ENCODE measurements at places on chromosomes 1 and 21. TPM values are rescaled to one million over a fixed set of nuclear protein-coding genes. Genes with fewer than 3 reads are reported as not detected.

CD34 gene
- 3.1 TPM for total RNA-seq

TTLL10 gene
- total RNA-seq = 0.64 TPM

ATP6V1G3 gene
- total RNA-seq = not detected

SLC35A3 gene
- total RNA-seq = 206 TPM

IFI44L gene
- 0.74 TPM for total RNA-seq

TFF3 gene
- 4,154 TPM for total RNA-seq

C1QB gene
- total RNA-seq = 72.5 TPM

- peak; percentile 84 for DNase-seq
- peak within 1 kb of the TSS; percentile 74 for H3K27ac ChIP-seq
- peaks cover 9% of the 10 kb centered on the region for H3K4me1 ChIP-seq
- peak within 1 kb of the TSS; percentile 42 for H3K4me3 ChIP-seq
- no peaks in the 10 kb centered on the region for H3K36me3 ChIP-seq
Measured at GRCh38 chr1:153626904-153627714, at the start of gene S100A13. Gene S100A13, minus strand, starts transcription at chr1:153627505. Its CDS starts 1,033 bp downstream, at chr1:153626472.

- H3K4me1 ChIP-seq = no peaks in the 10 kb centered on the region
- no peak overlapping the region for H3K27ac ChIP-seq
- no peaks in the 10 kb centered on the region for H3K27me3 ChIP-seq
- H3K4me3 ChIP-seq = no peak overlapping the region
- peaks cover 5% of the 10 kb centered on the region for H3K36me3 ChIP-seq
Measured at GRCh38 chr21:42865776-42866160, 13.6 kb downstream of the WDR4 start.

GRCh38 chr1:184483101-184483683 is 96.4 kb downstream of the C1orf21 start:
- H3K36me3 ChIP-seq = no peaks in the 10 kb centered on the region
- peaks cover 13% of the 10 kb centered on the region for H3K4me1 ChIP-seq
- peak overlapping the region; percentile 51 for H3K27ac ChIP-seq
- DNase-seq = no peak
- no peak overlapping the region for H3K4me3 ChIP-seq

DNA sequence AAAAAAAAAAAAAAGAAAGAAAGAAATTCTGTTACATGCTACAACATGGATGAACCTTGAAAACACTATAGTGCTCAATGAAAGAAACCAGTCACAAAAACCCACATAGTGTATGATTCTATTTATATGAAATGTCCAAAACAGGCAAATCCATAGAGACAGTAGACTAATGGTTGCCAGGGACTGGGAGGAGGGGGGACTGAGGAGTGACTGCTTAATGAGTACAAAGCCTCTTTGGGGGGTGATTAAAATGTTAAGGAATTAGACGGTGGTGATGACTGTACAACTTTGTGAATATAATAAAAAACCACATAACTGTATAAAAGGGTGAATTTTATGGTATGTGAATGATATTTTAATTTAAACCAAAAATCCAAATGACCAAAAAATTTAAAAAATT is 116.0 kb upstream of the GUCA2B start:
- H3K27ac ChIP-seq = no peak overlapping the region
- no peak overlapping the region for H3K4me3 ChIP-seq
- H3K36me3 ChIP-seq = no peaks in the 10 kb centered on the region
- no peaks in the 10 kb centered on the region for H3K27me3 ChIP-seq
- DNase-seq = no peak

- H3K27ac ChIP-seq = no peak overlapping the region
- H3K36me3 ChIP-seq = no peaks in the 10 kb centered on the region
- H3K4me1 ChIP-seq = no peaks in the 10 kb centered on the region
- no peak for DNase-seq
Measured at GRCh38 chr1:186772228-186772627, 56.5 kb upstream of the PLA2G4A start.

GRCh38 chr1:180560200-180560867 is 1.6 kb downstream of the OVAAL start:
- DNase-seq = peak; percentile 74
- H3K27me3 ChIP-seq = no peaks in the 10 kb centered on the region
- no peak overlapping the region for H3K27ac ChIP-seq

GRCh38 chr1:109807822-109808680 is 44.3 kb upstream of the EPS8L3 start:
- H3K27me3 ChIP-seq = no peaks in the 10 kb centered on the region
- H3K4me1 ChIP-seq = no peaks in the 10 kb centered on the region
- no peak for DNase-seq
- H3K27ac ChIP-seq = no peak overlapping the region

DNA sequence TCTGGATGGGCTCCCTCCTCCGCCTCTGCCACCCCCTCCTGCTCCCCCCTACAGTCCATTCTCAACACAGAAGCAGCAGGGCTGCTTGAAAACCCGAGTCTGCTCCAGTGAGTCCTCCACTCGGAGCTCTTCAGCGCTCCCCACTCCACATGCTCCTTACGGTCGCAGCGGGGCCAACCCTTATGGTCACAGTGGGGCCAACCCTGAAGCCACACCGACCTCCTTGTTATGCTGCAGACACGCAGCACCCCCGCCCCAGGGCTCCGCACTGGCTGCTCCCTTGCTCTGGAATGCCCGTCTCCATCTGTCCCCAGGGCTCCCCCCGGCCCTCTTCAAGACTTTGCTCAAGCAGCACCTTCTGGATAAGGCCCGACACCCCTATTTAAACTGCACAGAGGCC is 22.6 kb downstream of the GPR157 start:
- no peaks in the 10 kb centered on the region for H3K4me1 ChIP-seq
- H3K27me3 ChIP-seq = no peaks in the 10 kb centered on the region
- H3K27ac ChIP-seq = no peak overlapping the region
- no peak overlapping the region for H3K4me3 ChIP-seq

DNA sequence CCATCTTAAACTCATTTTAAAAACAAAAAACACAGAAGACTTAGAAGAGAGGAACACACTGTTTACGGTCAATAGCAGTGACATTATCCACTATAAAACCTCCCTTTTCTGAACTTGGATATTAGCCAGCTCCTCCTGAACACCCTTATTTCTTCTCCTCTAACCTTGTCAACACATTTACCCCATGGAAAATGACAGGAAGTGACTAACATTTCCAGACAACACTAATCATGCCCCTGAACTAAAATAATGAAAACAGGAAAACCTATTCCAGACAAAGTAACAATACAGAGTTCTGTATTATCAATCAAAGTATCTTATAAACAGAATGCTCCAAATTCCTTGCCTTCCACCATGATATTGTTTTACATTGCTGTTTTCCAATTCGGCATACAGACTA is 45.3 kb downstream of the PALMD start:
- no peak for DNase-seq
- no peaks in the 10 kb centered on the region for H3K4me1 ChIP-seq
- H3K36me3 ChIP-seq = no peaks in the 10 kb centered on the region
- no peak overlapping the region for H3K4me3 ChIP-seq
- H3K27me3 ChIP-seq = no peaks in the 10 kb centered on the region

DNA sequence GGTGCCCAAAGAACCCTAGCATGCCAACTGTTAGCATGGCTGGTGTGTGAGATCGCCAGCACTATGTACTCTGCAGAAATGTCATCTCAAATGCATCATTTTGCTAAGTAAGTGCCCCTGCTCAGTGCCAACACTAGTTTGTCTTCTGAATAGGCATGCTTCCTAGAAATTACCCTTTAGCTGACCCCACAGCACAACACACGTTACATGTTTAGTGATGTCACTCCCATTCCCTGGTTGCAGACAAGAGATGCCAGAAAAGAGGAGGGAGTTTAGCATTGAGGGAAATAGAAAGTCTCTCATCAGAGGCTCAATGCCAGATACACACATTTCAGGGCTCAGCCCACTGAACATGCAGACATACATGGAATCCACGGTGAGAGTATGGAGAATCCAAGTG is 9.3 kb upstream of the ST6GALNAC3 start:
- H3K4me1 ChIP-seq = no peaks in the 10 kb centered on the region
- H3K36me3 ChIP-seq = no peaks in the 10 kb centered on the region
- H3K4me3 ChIP-seq = no peak overlapping the region
- H3K27ac ChIP-seq = no peak overlapping the region
- H3K27me3 ChIP-seq = no peaks in the 10 kb centered on the region
- DNase-seq = no peak

- no peak overlapping the region for H3K27ac ChIP-seq
- H3K36me3 ChIP-seq = no peaks in the 10 kb centered on the region
- no peaks in the 10 kb centered on the region for H3K4me1 ChIP-seq
- H3K4me3 ChIP-seq = no peak overlapping the region
- DNase-seq = no peak
- H3K27me3 ChIP-seq = no peaks in the 10 kb centered on the region
Measured at GRCh38 chr1:201327687-201328240, 44.5 kb downstream of the PKP1 start.

- DNase-seq = no peak
- H3K27me3 ChIP-seq = no peaks in the 10 kb centered on the region
- H3K4me1 ChIP-seq = no peaks in the 10 kb centered on the region
- no peaks in the 10 kb centered on the region for H3K36me3 ChIP-seq
- no peak overlapping the region for H3K27ac ChIP-seq
Measured at GRCh38 chr1:98704474-98704873, 43.0 kb downstream of the SNX7 start.

DNA sequence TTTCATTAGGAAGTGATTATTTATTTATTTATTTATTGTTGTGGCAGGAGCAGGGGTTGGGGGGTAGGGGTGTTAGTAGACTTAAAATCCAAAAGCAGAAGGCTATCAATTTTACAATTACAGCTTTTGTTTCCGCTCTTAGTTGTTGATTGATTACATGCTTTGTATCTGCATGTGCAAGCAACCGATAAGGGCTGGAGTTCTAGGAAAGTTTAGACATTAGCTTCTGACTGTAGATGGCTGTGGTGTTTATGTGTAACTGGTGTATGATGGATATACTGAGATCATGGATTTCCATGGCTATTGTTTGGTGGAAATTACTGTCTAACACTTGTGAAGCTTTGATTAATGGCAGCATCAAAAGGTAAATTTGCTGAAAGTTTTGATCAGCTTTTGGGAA is 2.8 kb downstream of the ST6GALNAC5 start:
- peaks cover 19% of the 10 kb centered on the region for H3K27me3 ChIP-seq
- no peaks in the 10 kb centered on the region for H3K36me3 ChIP-seq
- H3K4me3 ChIP-seq = no peak overlapping the region

- no peaks in the 10 kb centered on the region for H3K4me1 ChIP-seq
- no peaks in the 10 kb centered on the region for H3K27me3 ChIP-seq
- DNase-seq = no peak
- H3K27ac ChIP-seq = no peak overlapping the region
- no peak overlapping the region for H3K4me3 ChIP-seq
- no peaks in the 10 kb centered on the region for H3K36me3 ChIP-seq
Measured at GRCh38 chr21:44363278-44363677, 9.9 kb downstream of the TRPM2 start.

Measured in colonic mucosa (tissue), 4 donors.